Activated CD8-positive, alpha-beta memory T cell treated with anti-CD3 and anti-CD28 coated beads for 1 hour (primary cell): ENCODE measurements at places on chromosomes 4 and X.

- DNase-seq = no peak
Observed at GRCh38 chr4:185257086-185257485, 47.7 kb downstream of the SNX25 start.

- DNase-seq = no peak
Observed at GRCh38 chr4:37989398-37990260, 29.4 kb downstream of the PTTG2 start.

DNA sequence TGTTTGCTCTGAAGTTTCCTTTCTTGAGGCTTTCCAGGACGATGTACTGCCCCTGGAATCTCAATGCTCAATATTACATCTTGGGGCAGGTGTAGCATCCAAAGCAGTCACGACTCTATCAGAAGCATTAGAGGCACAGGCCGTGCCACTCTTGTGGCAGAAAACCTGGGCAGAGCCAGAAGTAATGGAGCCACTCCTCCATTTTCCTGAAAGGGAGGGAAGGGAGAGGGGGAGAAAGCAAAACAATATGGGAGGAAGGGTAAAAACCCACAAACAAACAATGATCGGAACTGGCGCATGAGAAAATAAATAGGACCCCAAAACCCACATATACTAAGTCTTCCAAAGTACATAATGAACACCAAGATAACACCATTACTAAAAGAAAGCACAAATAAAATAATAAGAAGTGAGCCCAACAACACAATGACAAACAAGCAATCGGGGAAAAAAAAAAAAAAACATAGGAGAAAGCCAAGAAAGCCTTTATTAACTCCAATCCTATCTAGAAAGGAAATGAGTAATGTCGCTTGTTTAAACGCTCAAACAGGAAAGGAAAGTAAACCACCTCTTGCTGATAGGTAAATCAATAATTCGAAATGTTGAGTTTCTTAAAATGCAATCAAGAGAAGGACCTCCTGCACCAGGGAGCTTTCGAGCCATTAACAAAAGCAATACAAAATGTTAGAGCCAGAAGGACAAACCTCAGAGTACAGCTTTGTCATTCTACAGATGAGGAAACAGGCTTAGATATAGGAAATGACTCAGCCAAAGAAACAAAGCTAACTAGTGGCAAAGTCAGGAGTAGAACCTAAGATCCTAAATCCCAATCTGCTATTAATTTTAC, 117.4 kb downstream of the ATRX start:
- DNase-seq = no peak

- DNase-seq = no peak
Observed at GRCh38 chr4:70538869-70539268, 20.5 kb downstream of the AMTN start.

DNA sequence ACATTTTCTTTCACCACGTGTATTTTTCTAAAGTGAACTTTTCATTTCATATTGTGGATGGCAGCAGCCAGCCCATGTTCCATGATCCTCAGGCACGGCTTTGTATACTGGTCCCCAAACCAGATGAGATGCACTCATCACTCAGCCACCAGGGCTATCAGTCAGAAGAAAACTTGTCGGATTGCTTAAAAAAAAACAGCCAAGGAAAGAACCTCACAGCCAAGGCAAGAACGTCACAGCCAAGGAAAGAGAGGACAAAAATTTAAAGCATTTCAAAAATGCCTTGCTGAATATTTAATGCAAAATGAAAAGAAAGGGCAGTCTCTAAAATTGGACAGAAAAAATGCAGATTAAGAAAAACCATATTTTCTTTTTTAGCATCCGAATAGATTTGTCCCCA, 333.3 kb downstream of the PDGFC start:
- no peak for DNase-seq

DNA sequence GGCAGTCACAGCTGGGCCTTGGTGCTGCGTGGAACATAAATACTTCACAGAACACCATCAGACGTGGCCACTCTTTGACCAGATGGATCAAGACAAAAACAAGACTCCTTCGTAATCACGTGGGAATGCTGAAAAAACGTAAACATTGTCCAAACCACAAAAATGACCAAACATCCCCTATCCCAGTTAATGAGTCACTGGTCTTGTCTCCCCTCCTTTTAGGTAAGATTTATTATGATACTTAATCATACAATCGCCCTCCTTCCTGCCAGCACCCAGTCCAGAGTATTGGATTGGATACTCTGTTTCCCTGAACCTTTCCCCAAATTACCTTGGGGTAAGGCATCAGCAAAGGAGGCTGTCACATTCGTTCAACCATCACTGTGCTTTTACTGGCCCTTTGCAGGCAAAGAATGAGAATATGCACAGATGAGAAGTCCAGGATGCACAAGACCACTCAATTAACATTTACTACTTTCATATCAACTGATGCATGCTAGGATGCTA, 601 bp upstream of the TCEANC start:
- no peak for DNase-seq

GRCh38 chr4:109978704-109979454, 66.2 kb downstream of the EGF start:
- DNase-seq = no peak

DNA sequence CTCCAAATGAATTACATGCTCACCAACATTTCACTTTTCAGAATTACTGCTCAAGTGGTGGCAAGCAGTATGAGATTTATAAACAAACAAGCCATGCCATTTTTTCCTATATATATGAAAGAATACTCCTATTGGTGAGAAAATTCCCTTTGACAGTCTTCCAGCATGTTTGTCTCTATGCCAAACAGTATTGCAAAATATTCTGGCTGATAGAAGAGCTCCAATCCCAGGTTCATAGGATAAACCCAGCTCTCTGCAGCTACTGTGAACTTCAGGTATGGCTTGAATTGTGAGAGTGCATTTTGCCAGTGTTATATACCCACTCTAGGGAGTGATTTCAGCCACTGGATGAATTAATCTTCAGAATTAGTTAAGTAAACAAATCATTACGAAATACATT, 108.8 kb downstream of the MAGEC2 start:
- DNase-seq = no peak

DNA sequence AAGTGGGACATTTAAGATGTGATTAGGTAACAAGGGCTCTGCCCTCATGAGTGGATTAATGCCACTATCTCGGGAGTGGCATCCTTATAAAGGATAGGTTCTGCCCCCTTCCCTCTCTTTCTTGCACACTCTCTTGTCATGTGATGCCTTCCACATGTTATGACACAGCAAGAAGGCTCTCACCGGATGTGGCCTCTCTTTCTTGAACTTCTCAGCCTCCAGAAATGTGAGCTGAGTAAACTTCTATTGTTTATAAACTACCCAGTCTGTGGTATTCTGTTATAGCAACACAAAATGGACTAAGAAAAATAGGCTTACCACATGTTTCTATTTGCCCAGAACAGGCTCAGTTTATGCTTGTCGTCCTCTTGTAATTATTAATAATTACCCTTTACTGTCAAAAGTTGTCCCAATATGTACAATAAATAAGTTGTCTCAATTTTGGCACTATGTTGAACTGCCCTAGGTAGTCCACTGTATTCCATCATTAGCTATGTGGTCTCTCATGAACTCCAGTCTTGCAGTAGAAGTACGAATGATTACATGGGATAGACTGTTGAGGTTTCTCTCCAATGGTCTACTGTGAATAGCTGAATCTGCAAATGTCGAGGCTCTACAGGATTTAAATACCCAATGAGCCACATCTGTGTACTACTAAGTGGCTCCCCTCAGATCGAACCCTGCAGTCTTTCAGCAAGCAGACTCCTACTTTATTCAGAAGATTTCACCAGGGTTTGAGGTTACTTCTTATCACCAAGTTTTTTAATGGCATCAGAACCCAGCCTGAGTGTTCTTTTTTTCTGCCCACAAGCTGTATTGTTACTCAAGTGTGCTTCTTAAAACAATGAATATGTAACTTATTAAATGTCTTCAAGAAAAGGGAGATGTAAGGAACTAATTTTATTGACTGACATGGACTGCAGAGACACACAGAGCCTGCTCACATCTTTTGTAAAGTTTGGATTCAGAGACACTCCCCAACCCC, 102.0 kb upstream of the LEF1 start:
- no peak for DNase-seq

DNA sequence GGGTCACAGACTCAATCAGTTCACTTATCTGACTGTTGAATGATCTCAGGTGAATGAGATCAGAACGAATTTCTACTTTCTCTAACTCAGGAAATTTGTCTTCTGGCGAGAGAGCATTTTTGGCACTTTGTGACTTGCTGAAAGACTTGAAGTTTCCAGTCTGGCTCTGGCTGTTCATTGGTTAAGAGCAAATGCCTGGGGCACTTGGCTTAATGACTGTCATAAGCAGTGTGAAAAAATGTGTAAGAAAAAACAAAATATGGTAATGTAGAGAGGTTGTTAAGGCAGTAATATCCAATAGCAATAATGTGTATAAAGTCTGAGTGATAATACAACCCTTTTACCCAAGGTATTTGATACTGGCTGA, 71.3 kb upstream of the PGRMC2 start:
- no peak for DNase-seq

DNA sequence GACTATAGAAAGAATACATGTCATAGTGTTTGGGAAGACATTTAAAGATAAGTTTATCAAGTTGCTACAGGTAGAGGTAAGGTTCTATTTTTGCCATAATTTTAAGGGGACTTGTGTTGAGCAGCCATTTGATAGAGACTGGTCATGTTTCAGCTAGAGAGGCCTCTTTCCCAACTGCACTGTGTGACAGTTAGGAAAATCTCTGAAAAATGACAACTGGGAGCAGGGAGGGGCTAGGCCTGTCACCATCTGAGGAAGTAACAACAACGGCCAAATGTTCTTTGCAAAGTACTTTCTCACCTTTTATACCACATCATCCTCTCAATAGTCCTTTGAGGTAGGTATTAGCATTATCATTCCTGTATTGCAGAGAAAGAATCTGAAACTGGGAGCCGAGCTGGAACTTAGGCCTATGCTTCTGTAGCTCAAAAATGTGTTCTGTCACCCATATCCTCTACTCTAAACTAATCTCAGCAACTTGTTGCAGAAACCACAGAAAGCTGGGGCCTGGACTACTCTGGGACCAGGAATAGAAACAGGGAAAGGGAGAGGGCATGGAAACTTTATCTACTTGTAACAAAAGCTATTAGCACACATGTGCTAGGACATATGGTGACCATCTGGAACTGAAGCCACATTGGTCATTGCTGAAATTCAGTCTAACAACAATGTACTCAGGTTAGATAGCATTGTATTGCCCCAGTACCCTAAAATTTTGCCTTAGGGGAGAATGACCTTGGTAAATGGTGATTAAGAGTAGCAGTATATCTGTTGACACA, 198.9 kb downstream of the MID1IP1 start:
- no peak for DNase-seq

DNA sequence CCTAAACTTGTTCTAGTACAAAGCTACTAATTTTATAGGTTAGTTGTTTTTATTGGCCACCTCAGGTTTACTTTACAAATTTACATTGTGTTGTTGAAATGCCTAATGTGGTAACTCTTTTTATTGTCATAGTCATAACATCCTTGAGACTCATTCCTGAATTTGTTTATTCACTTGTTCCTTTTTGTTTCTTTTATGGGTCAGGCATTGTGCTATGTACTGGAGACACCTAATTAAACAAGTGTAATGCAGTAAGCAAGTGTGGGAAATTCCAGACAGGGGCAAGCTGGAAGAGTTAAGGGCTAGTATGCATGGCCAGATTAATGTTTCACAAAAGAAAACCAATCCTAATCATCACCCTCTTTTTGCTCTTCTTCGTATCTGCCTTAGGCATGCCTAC, 30.5 kb upstream of the TTC29 start:
- DNase-seq = no peak

- DNase-seq = peak; percentile 38
Observed at GRCh38 chr4:38856524-38857337, at the start of gene TLR6. Gene TLR6 (minus strand): TSS chr4:38856817. CDS start chr4:38829473, 27,344 bp downstream.

DNA sequence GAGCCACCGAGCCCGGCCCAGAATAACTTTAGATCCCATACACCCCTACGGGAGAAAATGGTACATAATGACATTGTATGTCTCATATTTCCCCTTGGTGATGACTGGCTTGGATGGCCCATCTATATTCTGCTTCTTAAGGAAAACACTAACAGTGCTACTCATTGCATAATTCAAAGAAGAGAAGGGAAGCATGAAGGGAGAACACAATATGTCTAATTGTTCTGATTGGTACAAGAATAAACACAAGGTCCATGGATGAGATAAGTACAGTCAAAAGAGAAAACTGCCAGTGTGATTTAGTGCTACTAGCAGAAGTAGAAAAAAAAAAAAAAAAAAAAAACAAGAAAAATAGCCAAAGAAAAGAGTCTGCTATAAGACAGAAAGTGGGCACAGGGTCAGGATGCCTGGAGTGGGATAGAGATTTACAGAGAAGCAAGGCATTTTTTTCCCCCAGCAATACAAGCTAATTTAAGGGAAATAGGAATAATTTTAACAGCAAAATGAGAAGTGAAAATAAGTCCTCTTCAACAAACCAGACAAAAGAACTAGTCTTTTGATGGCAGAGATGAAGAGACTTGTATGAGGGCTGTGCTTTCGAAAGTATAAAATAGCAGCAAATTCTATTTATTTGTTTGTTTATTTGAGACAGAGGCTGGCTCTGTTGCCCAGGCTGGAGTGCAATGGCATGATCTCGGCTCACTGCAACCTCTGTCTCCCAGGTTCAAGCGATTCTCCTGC, 96.5 kb upstream of the MAP3K15 start:
- no peak for DNase-seq

GRCh38 chrX:150036181-150036580, 97.9 kb upstream of the EOLA2 start:
- DNase-seq = no peak

- DNase-seq = peak; percentile 17
Observed at GRCh38 chr4:68373513-68373912, 23.6 kb upstream of the YTHDC1 start.

GRCh38 chr4:59973492-59973891, 1226.6 kb upstream of the ADGRL3 start:
- no peak for DNase-seq

DNA sequence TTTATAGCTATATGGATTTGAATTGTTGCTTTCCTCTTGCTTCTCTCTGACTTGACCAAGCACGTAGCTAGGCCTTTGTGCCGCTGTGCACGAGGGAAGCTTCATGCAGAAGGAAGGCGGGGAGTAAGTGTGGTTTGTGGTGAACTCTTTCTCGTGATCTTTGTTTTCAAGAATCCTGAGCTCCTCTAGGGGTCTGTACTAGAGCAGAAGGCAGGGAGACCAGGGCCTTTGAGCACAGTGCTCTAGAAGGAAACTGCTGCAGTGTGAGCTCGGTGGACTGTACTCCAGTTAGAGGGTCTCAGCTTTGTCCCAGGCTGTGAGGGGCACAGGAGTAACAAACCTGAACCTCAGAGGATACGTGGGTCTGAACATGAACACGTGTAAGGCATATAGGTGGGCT, 49.0 kb downstream of the AGA start:
- no peak for DNase-seq

DNA sequence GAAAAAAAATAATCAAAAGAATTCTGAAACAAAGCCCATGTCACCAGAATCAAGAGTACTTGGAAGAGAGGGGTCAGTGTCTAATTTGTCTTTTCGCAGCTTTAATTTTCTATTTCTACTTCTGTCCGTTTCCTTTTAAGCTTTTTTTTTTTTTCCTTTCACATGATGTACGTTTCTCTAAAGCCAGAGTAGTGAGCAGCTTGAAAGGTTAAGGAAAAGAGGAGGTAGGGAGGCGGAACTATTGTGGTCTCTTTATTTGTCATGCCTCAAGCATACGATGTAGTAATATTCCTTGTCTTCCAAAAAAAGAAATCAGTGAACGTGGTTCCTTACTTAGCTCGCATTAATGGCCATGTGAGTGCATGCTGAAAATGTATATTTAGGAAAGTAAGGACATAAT, 311.5 kb downstream of the TENM3 start:
- DNase-seq = no peak
